Right lobe of liver (tissue), 6 donors: ENCODE measurements at places on chromosomes 11 and 22. TPM values are rescaled to one million over a fixed set of nuclear protein-coding genes. Genes with fewer than 3 reads are reported as not detected.

DNA sequence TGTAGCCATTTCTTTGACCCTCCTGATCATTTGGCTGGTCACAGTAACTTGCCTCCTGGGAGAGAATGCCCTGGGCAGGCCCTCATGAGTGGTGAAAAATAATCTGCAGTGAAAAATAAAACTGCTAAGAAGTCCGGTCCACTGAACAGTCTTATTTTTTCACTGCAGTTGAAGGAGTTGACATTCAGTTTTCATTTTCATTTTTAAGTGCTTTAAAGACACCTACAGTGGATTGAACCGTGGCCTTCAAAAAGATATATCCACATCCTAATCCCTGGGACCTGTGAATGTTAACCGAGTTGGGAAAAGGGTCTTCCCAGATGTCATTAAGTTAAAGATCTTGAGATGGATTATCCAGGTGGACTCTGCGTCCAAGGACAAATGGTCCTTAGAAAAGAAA is 153.6 kb upstream of the GRK3 start:
- no peak for DNase-seq

DNA sequence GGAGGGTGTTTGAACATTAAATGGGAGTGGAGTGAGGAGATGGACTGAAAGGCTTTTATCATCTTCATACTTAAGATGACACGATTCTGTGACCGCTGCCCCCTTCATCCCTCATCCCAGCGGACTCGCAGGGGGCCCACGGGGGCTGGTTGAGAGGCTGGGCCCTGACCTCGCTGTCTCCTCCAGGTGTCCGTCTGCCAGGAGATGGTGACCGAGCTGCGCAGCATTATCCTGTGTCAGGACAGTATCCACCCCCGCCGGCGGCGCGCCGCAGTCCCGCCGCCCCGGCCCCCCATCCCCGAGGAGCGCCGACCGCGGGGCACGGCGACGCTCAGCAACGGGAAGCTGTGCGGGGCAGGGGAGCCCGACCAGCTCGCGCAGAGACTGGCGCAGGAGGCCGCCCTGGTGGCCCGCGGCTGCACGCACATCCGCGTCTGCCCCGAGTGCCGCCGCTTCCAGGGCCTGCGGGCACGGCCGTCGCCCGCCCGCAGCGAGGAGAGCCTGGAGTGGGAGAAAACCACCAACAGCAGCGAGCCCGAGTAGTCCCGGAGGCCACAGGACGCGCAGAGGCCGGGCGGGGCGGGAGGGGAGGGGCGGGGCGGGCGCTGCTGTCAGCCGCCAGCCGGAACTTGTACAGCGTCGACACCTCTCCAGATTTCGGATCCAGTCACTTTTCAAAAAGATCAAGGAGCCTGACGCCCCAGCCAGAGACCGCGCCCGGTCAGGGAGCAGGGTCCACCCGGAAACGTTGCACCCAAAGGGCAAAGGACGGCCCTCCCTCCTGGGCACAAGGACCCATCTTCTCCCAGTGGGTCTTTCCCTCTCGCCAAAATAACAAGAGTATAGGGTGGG is 38.0 kb upstream of the TBCEL start:
- DNase-seq: peak; percentile 67

GRCh38 chr11:76807206-76807875 is 24.2 kb downstream of the TSKU start:
- peak; percentile 82 for DNase-seq

Gene VPREB3
- 0.70 TPM for total RNA-seq

Gene OR2AG1
- total RNA-seq: not detected

DNA sequence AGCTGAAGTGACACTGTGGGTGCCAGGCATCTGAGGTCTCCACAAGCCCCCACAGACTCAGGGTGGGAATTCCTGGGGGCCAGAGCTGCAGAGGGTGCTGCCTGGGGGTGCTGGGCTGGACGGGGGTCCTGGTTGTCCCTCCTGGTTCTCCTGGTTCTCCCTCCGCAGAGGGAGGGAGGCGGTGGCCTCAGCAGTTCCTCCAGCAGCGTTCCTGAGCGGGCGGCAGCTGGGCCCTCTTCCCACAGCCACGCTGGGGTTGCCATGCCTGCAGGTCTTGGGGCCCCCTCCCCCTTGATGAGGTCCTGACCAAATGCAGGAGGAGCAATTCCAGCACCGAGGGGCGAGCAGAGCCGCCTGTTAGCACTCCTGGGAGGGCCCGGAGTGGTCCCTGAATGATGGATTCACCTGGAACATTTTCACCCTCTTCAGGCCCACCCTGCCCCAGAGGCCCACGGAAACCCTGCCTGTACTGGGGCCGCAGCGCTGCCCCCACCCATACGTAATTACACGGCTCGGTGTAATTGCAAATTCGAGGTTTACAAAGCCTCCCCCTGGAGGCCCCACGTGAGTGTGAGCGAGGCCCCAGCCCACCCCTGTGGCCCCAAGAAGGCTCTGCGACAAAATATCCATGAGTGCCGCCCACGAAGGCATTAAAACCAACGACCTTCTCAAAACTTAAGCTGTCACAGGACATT is 635 bp downstream of the C11orf21 start:
- DNase-seq: no peak

GRCh38 chr22:32707971-32708370 is 93.5 kb upstream of the TIMP3 start:
- no peak for DNase-seq

DNA sequence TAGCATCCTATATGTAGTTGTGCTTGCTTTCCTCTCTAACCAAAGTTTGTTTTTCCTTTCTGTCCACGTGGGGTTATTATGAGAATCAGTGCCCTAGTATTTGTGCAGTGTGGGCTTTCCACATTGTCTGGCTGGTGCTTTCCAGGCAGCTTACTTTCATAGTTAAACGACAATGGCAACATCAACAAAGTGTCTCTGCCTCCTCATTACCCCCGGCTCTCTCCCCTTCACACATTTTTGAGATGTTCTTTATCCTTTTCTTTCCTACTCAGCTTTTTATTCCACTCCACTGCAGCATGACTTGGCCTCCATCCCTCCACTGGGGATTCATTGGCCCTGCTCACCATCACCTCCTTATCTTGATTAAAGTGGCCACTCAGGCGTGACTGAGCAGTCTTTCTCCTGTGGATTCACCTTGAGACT is 19.1 kb downstream of the SPECC1L start:
- DNase-seq: no peak

GRCh38 chr22:49006207-49007012 is 821.3 kb downstream of the BRD1 start:
- no peak for DNase-seq
